NAMALWA (cell line): ENCODE measurements at places on chromosomes 4 and X.

GRCh38 chr4:115190529-115190928 lies 77.1 kb upstream of the NDST4 start:
- DNase-seq: no peak

DNA sequence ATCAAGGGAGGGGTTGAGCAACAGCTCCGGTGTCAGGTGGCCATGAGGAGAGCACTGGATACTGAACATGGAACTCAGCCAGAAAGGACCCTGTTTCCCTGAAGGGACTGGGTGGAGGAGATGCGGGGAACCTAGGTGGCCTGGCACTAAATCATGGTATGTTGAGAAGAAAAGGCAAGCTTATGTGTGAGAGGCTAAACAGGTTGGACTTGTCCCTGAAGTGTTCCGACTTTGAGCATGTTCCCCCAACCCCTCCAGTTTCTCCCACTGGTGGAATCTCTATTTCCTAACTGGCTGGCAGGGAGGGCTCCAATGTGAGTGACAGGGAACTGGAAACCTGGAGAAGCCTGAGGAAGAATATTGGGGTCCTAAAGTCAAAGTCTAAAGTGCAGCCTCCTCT lies 69.5 kb downstream of the PLAC1 start:
- DNase-seq: no peak

GRCh38 chrX:151736685-151737084 lies 2.1 kb downstream of the CNGA2 start:
- DNase-seq: no peak

DNA sequence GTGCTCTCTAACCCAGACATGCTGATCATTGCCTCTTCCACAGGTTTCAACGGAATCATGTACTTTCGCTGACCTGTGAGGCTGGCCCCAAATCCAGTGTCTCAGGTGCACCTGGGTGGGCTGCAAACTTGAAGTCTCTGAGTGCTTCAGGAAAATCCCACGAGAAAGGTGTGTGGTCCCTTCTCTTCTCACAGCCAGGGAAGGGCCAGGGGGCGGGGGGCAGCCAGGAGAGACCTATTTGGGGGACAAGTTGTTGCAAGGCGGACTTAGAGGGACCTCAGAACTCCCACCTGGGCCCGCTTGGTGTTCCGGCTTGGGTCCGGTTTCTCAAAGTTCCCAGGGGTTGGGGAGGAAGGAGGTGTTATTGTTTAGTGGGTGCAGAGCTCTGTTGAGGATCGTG lies 80.0 kb downstream of the HMX1 start:
- no peak for DNase-seq
